ENCODE measurements at places on chromosomes 6 and 20.

DNA sequence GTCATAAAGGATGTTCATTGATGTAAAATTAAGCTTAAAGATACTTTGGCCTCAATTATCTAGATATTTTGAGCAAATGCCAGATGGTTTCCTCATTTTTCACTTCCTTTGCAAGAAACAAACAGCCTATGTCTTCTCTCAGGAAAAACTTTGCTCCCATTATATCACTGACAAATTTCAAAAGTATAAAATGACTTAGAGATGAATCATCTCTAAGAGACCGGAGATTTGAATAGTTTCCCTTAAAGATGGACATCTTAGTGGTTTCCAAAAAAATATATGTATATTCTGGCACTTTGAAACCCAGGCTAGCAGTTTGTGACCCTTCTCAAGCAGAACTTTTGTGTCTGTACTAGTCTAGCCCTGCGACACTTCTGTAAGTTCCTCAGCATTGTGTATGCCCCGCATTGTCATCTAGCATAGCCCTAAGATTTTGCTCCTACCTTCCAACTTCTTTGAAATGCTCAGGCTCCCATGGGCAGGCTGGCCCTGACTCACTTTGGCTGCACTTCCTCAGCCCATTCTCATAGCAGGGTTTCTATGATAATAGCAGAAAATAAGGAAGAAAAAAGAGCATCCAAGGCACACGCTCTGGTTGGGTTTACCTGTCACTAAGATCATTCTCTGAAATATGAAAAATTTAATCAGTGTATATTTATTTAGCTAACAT is 25.7 kb upstream of the POU3F2 start:
- no peak for DNase-seq

DNA sequence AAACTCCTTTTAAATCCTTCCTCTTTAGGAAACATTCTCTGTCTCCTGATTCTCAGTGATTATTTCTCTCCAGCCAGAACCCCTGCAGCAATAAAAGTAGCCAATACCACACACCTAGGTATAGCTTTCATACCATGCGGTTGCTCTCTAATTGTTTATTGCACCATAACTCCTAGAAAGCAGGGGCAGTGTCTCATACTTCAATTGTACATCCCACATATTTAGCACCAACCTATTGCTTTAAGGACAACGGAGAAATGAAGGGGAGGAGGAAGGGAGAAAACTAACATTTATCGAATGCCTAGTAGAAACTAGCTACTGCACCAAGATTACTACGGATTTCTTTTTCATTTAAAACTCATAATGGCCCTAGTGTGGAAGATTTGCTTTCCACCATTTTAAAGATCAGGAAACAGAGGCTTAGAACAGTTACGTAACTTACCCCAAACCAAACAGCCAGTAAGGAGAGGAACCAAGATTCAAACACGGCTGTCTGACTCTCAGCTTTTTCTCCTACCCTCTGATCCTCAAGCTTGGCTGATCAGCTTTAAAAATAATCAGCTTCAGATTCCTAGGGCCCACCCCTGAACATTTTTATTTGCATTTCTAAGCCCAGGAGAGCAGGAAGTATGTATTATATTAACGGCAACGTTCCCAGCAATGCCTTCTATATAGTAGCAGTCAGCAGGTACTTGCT is 43.4 kb upstream of the ATXN1 start:
- DNase-seq = no peak

DNA sequence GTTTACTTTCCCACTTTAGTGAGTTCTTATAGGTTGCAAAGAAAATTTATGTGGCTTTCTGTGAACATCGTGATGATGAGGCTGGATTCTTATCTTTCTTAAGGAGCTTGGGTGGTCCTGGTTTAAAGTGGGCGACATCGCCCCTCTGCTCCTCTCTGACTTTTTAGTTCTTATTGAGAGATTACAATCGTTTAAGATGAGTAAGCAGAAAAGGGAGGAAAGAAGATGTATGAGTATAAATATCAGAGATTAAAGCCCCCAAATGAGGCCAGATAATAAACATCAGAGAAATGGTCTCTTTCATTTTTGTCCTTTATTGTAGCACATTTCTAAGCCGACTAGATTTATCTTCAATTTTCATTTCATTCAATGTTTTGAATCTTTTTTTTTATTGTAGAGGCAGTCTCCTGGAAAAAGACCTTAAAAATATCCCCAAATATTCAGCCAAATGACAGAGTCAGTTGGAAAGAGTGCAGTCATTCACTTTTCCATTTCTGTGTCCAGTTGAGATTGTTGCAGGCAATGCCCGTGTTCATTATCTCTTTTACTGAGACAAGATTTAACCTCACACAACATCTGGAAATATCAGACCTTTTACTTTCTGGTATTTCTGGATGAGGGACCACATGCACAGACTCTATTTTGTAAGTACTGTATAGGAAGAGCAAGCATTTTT is 62.0 kb upstream of the PDE7B start:
- no peak for DNase-seq

DNA sequence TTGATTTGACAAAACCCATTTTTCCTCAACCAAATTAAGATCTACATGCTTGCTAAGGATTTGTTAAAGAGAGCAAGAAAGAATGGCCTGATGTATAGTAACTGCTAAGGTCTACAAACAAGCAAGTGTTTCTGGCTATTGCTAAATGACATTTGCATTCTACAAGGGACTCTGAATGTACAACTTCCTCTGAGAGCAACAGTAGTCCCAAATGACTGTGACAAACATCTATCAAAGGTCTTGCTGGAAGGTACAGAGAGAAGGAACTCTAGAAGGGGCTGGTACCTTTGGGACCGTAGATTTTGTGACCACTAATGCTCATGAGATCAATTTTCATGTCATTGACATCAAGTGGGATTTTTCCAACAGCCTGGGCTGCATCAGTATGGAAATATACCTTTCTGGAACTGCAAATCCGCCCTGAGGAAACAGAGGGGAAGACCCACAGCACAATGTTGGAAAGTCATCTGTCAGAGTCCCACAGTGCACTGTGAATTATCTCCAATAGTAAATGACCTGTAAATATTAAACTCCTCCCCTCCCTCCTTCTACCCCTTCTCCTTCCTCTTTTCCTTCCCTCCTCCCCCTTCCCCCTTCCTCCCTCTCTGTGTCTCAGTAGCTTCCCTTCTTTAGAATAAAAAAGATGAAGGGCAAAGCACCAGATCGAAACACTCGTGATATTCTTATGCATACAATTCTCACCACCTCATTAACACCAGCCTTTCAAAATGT is 15.9 kb upstream of the CPNE1 start:
- peak; percentile 19 for DNase-seq

- no peak for DNase-seq
These were observed 34.9 kb upstream of the ARHGAP18 start for GRCh38 chr6:129744880-129745237.

- DNase-seq = no peak
These were observed 105.8 kb downstream of the CARMIL1 start for GRCh38 chr6:25384967-25385366.

DNA sequence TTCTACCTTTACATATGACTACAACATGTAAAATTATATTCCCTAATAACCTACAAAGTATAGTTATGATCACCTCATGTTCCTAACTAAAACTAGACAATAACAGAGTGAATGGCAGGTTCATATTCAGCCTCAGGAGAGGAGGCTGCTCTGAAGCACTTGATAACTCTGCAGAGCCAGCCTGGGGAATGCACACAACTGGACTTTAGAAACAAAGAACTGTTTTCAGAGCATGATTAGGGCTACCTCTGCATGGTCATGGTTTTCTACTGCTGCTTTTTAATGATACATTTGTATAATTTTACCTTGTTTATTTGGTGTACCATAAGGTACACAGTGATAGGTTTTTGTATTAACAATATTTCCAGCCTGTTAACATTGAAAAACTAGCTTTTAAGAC is 50.3 kb downstream of the TRPC4AP start:
- no peak for DNase-seq

DNA sequence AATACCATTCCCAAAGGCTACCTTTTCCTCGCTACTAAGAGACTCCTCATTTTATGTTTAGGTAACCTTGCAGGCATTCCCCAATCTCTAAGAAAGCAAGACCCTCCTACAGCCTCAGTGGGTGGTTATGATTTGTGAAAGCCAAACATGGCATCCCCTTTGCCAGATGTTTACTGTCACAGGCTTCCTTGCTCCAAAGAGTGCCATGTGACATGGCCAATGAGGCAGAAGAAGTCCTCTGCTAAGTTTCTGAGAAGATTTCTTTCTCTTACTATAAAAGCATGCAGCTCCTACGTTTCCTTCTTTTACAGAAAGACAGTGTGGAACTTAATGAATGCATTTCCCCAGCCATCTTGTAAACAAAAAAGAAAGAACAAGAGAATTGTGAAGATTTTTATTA is 688.2 kb downstream of the TBC1D32 start:
- DNase-seq = no peak

- DNase-seq = no peak
These were observed 147.7 kb upstream of the DST start for GRCh38 chr6:56790414-56790813.

GRCh38 chr6:155121699-155122098 is 126.6 kb downstream of the TIAM2 start:
- DNase-seq = no peak

DNA sequence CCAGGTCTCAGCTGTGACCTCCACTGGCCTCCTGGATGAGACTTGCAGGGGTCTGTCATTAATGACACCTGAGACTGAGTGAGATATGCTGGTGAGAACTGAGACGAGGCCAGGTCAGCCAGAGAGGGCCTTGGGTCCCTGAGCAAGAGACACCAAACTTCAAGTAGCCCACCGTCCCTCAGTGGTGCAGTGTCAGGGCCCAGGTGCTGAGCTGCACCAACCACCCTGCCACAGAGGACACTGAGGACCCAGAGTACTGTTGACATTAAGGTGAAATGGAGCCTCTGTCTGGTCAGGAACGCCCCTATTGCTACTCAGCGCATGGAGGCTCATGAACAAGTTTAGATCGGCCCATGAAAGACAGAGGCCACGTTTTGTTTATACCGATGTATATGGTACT is 64.1 kb upstream of the SCP2D1 start:
- no peak for DNase-seq

GRCh38 chr6:35780719-35781118 is at the start of gene CLPSL1:
TSS of gene CLPSL1 (plus strand) at chr6:35781019. CDS start at chr6:35781111, 92 bp downstream.
- DNase-seq = no peak

GRCh38 chr6:86723729-86724128 is 213.6 kb upstream of the HTR1E start:
- no peak for DNase-seq

DNA sequence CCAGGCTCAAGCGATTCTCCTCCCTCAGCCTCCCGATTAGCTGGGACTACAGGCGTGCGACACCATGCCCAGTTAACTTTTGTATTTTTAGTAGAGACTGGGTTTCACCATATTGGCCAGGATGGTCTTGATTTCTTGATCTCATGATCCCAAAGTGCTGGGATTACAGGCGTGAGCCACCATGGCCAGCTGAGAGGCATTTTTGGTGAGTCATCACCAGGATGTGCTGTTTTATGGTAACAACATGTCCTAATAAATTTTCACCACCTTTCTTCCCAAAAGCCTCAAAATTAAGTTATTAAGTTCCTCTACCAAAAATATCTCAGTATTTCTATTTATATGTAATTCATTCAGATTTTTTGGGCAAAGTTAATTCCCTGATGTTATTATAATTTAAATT is 53.5 kb downstream of the COL21A1 start:
- no peak for DNase-seq

- DNase-seq = no peak
These were observed 38.5 kb downstream of the SOD2 start for GRCh38 chr6:159654483-159655098.

DNA sequence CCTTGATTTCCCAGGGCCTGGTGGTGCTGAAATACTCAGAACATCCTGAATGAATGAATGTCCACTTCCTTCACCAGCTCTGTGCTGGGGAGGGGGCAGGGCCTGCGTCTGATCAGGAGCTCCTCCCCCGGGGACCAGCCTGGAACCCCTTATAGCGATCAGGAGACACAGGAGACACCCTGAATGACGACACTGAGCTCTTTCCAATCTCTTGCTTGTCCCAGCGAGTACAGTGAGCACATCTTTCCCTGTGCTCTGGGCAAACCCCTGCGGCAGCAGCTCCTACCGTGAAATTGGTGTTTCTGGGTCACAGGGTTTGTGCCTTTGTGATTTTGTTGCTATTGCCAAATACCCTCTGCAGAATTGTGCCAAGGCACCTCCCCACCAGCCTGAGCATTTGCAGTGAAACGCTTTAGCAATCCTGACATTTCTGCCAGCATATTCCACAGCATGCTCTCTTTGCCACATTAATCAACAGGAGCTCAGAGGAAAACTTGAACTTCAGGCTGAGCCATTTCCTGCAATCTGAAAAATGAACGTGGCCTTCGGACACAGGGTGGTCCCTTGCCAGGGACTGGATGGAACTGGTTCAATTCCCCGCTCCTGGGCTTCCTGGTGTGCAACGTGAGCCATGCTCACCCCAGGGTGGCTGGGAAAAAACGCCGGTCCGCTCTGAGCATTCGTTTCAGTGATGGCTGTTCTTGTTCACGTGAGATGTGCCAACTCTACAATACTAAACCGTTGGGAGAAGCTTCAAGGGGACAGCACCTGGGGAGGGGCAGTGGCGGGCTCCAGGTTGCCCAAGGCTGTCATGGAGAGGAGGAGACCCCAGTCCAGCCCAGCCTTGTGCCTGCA is 23.1 kb upstream of the MRGBP start:
- peak; percentile 56 for DNase-seq

DNA sequence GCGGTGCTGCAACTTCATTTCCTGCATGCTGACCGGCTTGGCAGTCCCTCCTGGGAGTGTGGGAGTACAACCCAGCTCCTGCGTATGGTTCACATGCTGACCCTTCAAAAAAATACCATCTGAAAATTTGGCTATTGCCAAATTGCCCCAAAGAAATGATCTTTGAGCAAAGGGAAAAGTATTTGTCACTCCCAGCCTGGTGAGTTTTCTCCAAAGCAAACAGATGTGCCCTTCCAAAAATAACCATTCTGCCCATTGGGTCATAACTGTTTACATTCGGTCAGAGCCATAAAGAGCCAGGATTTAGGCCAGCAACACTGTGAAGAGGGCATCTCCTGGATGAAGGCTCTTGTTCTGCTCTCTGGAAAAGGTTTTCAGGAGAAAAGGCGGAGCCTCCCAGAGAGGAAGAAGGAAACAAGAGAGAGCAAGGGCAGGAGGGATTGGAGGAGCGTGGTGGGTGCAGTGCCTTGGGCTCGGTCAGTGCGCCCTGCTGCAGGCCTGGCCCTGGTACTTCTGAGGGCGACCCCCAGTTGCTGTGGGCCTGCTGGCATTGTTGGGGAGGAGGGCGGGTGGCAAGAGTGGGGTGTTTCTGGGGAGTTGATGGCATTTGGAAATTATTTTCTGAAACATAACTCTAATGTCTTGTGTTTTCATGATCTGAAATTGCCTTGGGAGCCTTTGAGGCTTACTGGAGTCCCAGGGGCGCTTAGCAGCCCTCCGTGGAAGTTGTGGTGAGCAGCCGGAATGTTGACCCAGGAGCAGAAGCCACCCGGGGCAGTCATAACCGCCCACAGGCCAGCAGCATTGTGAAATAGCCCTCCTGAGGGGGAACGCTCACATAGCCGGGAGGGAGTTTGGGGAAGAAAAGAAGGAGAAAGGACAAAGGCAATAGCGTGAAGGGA is 248.4 kb downstream of the MYLK4 start:
- DNase-seq = no peak

DNA sequence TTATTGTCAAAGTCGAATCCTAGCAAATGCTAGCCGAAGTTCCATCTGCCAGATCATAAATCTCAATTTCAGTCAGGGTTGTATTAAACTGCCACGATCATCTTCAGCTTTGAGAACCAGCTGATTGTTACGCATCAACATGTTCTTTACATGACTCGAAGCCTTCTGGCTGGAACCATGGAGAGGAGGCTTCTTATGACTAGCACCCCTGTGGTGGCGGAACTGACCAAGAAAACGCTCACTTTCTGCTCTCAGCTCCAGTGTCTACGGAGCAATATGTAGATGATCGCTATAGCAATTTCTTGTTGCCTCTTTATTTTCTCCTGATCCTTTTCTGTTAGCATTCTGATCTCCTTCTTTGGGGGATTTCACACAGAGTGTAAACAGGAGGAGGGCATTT is 479.4 kb upstream of the SLC35B3 start:
- DNase-seq = no peak
